ENCODE measurements at places on chromosomes 7 and 10. TPM values are rescaled to one million over a fixed set of nuclear protein-coding genes. Genes with fewer than 3 reads are reported as not detected.

GRCh38 chr10:44281089-44281613, 103.7 kb downstream of the CXCL12 start:
- DNase-seq = peak; percentile 62

DNA sequence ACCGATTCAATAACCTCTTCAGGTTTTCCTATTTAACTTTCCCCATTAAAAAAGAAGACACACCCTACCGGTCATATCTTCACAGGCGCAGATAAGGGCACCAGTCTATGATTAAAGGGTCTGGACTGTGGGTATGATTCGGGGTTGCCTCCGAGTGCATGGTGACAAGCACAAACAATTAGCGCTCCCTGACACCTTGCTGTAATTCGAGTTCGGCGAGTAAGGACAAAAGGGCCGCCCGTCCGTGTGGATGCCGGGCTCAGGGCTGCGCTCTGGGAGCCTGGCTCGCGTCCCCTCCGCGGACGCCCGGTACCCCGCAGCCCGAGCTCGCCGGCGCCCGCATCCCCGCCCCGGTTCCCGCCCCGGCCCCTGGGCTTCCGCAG, 111.9 kb upstream of the RHEB start:
- no peak for DNase-seq

The ITPRID1 gene
- not detected for total RNA-seq

The ANKRD30A gene
- not detected for total RNA-seq

The ENO4 gene
- 1.4 TPM for total RNA-seq

The ZNF786 gene
- total RNA-seq = 5.2 TPM

The AASS gene
- 53.9 TPM for total RNA-seq

The IFIT1B gene
- not detected for total RNA-seq

The ORC5 gene
- 19.5 TPM for total RNA-seq

Data from fibroblast of the aortic adventitia (primary cell).